ENCODE measurements at places on chromosomes 4 and X.
A peak's percentile ranks its signal among the peaks of the same experiment; 100 is the strongest.

DNA sequence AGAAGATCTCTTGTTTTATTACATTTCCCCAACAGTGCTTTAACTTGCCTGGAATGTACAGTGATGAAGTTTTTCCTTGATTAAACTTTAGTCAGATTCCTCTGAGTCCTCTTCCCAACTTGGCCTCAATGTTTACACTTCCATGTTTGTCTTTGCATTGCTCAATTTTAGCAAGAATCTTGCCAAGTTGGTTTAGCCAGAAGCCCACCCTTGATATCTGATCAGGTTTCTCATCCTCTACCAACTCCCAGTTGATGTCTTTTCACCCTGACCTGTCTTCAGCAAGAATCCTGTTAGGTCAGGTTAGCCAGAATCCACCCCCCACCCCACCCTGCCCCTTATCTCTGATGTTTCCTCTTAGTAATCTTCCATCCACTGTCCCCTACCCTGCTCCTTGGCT lies 120.9 kb downstream of the MBNL3 start:
- no peak for DNase-seq

DNA sequence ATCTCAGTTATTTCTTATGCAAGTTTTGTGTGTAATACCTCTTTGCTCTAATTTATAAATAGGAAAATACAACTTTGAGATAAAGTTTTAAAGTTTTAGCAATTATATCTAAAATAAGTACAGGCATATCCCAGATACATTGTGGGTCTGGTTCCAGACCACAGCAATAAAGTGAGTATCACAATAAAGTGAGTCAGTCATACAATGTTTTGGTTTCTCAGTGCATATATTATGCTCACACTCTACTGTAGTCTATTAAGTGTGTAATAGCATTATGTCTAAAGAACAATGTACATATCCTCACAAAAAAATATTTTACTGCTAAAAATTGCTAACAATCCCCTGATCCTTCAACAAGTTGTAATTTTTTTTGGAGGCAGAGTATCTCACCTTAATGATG lies 49.2 kb downstream of the ANAPC10 start:
- no peak for DNase-seq

DNA sequence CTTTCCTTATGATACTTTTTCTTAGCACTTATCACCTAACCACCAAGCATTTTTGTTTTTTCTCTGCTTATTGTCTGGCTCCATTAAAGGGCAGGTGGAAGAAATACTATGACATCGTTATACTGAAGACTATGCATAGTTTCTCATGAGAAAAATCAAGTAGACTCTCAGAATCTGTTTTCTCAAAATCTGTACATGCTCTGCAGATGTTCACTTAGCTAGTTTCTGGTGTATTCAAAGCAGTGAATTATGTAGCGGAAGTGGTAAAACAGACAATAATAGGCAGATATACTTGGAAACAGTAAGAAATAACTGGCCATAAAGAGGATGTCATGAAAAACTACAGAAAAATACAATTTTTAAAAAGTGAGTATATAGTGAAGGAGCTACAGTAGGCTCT lies 146.0 kb downstream of the STIM2 start:
- no peak for DNase-seq

- no peak for DNase-seq
These were observed 23.9 kb upstream of the RNF212 start for GRCh38 chr4:1137063-1137776.

DNA sequence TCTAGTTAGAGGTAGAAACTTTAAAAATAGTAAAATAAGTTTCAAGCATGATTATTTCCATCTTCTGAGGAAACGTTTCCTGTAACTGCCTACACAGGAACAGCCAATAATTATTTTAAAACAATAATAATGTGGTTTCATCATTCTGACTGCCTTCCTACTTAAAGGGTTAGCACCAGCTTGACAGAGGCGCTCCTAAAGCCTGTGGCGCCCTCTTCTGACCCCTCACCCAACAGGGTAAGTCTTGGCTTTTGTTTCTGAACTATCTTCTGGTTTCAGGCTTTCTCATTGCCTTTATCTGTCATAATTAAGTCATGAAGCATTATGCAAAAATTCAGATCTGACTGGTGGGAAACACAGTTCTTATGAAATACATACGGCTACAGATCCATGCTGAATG lies 96.7 kb downstream of the ITM2A start:
- DNase-seq, result no peak

DNA sequence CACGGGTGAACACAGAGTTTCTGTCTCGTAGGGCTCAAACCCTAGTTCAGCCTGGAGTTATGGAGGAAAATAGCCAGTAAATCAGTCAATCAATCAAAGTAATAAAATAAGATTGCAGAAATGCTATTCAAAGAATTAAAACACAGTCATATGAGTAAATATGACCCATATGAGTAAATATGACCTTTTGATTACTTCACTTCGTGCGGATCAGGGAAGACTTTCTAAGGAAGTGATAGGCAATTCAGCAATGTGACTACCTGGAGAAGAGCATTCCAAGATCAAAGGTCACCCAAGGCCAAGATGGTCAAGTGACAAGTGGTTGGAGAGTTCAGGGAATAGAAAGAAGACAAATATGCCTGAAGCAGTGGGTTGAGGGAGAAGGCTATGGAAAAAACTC lies 722.6 kb downstream of the ADGRL3 start:
- no peak for DNase-seq

- no peak for DNase-seq
These were observed 9.6 kb upstream of the GRSF1 start for GRCh38 chr4:70849291-70849690.

DNA sequence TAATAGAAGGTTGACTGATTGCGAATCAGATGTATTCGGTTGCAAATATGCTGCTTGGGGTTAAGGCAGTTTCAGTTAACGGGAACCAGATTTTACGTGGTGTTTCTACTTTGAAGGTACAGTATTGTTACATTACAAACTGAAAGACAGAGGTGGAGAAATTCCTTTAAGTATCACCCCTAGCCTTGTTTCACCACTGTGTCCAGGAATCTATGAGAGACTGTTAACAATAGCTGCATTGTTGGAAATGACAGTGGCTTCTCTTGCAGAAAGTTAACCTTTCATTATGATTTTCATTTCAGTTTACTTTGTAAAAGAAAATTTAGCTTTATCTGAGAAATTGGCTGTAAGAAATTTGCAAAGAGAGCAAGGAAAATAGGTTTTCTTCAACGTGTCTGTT lies 2.6 kb downstream of the CDKL5 start:
- DNase-seq, result no peak

- no peak for DNase-seq
These were observed 1.0 kb upstream of the AASDH start for GRCh38 chr4:56388306-56388705.

DNA sequence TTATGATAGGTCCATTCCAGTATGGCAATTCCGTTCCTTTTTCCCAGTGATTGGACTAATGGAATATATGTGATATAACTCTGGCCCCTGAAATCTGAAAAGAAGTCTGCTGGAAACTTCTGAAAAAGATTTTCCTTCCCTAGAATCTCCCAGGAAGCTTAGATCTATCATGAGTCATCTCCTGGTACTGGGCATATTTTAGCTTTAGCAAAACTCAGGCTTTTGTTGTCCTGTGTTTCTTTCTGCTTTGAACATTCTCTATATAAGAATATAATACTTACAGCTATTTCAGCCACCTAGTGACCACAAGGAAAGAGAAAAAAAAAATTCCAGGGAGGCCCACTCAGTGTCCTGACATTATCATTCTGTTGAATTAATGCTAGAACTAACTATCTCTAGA lies 597.2 kb upstream of the GRIA3 start:
- no peak for DNase-seq

DNA sequence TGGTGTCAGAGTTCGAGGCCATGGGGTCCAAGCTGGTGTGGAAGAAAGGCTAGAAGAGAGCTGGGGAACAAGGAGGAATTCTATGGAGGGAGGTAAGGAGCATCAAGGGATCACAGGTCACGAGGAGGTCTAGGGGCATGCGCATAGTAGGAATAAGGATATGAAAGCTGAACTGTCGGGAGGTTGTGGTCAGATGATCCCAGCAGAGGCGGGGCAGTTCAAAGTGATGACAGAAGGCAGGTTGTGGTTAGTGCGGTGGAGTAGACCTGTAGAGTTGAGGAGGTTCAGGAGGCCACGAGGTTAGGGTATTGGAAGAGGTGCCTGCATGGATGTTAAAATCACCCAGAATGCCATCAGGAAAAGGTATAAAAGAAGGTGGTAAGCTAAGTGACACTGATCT lies 156.3 kb downstream of the TMEM164 start:
- DNase-seq, result no peak

GRCh38 chr4:91127831-91128230 lies 1000.6 kb downstream of the CCSER1 start:
- DNase-seq, result no peak

- peak; percentile 29 for DNase-seq
These were observed 651 bp downstream of the NXT2 start for GRCh38 chrX:109537324-109537665.

GRCh38 chrX:28120072-28120471 lies 138.8 kb upstream of the DCAF8L1 start:
- no peak for DNase-seq

DNA sequence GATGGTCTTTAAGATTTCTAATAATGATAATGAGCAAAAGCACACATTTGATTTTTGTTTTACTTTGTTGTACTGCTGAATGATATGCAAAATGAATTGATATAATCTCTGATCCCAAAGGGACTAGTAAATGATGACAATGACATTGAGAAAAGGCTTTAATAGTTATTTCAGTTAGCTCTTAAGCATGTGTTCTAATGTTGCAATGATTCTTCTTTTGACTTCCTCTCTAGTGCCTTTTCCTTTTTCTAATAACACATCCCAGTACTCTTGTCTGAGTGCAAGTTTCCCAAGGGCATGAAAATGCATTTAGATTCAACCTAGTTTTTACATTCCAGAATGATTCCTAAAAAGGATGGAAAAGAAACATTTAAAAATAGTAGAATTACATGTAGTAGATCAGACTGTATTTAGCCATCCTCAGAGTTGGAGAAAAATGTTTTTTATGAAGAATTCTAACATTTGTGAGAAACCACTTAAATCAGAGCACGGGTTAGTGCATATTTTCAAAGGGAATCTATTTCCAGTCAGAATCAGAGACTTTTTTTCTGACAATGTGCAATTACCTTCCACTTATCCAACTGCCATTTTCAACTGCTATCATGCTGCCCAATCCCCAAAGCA lies 508.8 kb downstream of the C4orf33 start:
- DNase-seq, result no peak

DNA sequence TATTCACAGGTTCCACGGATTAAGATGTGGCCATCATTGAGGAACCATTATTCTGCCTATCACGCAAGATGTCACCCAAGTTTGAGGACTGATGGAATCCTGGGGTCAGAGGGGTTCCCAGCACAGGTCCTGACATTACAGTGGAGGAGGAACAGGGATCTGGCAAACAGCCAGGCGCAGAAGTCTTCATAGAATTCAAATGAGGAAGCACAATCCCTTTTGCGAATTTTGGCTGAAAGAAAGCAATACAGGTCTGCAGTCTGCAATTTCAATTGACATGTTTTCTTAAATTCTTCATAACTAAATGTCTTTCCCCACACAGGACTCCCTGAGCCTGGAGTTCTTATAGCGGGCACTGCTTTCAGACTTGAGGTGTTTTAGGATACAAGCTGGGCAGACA lies 14.5 kb downstream of the DOCK11 start:
- no peak for DNase-seq

GRCh38 chr4:123380728-123381716 lies 15.6 kb upstream of the SPRY1 start:
- DNase-seq, result no peak

GRCh38 chr4:145830699-145831098 lies 107.9 kb downstream of the ZNF827 start:
- no peak for DNase-seq

GRCh38 chr4:61301271-61301670 lies 101.1 kb downstream of the ADGRL3 start:
- DNase-seq, result no peak

DNA sequence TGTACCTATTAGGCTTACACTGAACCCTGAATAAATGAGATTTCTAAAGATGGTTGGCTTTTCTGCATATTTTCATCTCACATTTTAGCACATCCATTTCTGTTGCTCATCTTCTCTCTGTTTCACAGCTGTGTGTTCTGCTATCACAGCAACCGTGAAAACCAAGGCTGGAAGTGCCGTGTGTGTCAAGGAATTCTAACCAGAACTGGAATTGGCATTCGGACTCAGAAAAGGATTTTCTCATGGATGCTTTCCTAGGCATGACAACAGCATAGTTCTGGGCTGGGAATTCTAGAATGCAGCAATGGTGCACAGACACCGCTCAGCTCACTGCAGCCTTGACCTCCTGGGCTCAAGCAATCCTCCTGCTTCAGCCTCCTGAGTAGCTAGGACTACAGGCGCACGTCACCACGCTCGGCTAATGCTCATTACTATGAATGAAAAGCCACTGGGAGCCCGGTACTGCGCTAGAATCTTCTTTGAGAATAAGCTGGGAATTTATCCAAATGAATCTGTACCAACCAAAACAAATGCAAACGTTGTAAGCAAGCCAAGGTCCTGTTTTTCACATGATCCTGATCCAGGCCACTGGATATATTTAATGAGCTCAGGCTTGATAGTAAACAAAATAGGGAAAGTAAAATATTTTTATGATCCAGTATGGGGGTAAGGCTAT lies 105.2 kb downstream of the RBM47 start:
- no peak for DNase-seq

DNA sequence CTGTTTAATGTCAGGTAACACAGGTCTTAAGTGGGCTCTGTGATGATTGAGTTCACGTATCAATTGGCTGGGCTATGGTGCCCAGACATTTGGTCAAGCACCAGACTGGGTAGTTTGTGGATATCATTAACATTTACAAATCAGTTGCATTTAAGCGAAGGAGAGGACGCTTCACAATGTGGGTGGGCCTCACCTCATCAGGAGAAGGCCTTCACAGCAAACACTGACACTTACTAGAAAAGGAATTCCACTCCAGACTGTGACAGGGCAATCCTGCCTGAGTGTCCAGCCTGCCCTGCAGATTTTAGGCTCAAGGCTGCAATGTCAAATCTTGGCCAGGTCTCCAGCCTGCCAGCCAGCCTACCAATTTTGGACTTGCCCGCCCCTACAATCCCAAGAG lies 270.3 kb downstream of the DHRSX start:
- no peak for DNase-seq

DNA sequence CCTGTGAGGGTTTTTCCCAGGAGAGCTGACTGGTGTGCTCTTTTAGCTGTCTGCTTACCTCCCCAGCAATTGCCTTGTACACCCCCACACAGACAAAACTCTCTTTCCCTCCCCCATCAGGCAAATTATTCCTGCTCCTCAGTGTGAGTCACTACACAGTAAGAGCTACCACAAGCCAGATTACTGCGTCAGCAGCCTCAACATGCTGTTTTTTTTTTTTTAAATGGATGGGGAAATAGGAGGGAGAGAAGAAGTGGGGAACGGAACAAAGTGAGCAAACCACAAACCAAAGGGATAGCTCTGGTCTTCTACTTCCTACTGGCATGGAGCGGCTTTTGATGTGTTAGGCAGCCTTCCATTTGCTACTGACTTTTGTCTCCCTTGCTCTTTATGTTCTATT lies 107.5 kb upstream of the ACSL4 start:
- no peak for DNase-seq

All from NCI-H1105 (cell line).